ENCODE measurements at places on chromosomes 2 and 18. TPM values are rescaled to one million over a fixed set of nuclear protein-coding genes. Genes with fewer than 3 reads are reported as not detected.
A peak's percentile ranks its signal among the peaks of the same experiment; 100 is the strongest.

GRCh38 chr2:7278984-7279383 is 361.8 kb downstream of the RNF144A start:
- DNase-seq = no peak

GRCh38 chr2:137023205-137023604 is 257.9 kb downstream of the THSD7B start:
- DNase-seq = no peak

GRCh38 chr2:200128296-200128695 is 172.9 kb downstream of the MAIP1 start:
- no peak for DNase-seq

DNA sequence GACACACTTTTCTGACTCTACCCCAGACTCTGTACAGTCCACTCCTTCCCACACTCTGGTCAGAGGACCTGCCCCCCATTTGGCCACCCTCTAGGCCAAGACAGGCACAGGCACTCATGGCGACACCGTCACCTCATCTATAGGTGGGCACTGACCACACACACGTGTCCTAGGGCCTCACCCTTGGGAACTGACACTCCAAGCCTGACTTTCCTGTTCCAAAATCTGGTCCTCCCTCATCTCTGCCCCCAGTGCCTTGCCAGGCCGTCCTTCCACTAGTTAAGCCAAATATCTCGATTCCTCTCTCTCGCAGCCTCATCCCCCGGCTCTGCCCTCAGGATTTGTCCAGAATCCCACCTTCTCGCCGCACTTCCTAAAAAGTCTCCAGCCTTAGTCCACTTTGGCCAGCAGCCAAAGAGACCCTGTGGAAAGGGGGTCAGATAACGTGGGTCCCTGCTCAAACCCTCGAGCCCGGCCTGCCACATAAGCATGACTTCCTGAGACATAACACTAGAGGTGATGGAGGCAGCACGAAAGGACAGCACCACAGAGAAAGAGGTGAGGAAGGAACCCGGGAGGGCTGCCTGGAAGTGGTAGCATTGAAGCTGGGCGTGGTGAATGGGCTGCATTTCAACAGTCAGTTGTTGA is 105.8 kb upstream of the OTOS start:
- DNase-seq = peak; percentile 4

DNA sequence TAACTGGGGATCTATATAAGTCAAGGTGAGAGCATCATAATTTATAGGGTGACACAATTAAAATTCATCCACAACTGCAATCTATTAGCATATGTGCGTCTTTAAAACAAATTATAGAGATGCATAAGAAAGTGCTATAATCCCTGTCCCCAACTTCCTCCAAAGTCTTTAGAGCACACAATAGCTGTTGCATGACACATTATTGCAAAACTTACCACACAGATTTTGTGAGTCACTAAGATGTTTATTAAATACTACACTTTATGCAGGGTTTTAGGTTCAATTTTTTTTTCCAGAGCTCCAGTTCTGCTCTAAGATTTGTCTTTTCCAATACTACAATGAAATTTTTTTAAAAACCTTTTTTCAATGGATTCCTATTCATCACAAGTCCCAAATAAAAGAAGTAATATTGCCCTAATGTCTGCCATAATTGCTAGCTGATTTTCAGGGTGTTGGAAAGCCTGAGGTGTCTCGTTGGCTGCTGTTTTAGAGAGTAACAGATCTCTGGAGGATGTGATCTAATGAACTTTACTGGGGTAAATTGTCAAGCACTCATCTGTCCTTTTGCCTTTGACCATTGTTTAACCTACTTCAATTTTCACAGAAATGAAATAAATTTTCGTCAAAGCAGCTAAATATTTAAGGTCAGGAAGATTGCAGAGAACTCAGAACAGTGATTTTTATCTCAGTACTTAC is 250.5 kb upstream of the NETO1 start:
- no peak for DNase-seq

DNA sequence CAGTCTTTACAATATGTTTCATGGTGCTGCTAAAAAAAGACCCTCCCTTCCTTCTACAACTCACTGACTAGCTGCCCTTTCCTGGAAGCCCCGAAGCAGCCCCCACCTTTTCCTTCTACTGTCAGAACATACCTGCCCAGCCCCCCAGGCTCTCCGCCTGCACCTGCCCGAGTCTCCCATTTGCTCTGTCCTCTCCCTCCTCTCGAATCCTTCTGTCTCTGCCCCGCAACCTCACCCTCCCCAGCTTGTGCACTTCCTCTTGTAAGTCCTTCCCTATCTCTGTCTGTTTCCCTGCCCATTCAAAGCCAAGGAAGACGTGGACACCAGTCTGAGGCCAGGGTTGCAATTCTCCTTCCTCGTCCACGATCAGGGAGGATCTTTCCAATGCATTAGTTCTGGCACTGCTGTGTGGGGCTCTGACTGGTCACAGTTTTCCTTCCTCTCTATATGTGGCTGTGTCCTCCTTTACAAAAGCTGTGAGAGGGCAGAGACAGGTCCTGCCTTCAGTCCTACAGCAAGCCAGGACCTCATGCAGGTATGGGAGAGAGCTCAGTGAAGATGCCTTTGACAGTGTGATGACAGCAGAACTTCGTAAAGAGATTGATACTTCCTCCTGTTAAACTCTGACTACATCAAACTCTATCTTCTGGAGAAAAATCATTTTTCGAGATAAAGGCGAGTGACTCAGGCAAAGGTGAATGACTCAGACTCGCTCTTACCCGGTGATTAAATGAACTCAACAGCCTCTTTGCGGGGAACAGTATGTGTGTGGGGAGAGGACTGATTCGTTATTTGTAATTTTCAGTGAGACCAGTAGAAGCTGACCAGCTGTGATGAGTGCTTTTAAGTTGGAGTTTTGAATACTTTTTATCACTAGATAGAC is 14.2 kb downstream of the TNFRSF11A start:
- no peak for DNase-seq

- peak; percentile 47 for DNase-seq
Measured at GRCh38 chr2:238061315-238062202, 758 bp downstream of the SCLY start.

GRCh38 chr2:196249171-196249570 is 77.8 kb upstream of the STK17B start:
- DNase-seq = no peak

Gene MAB21L4
- not detected for total RNA-seq

Gene CD226
- total RNA-seq = 52.2 TPM

Gene SCTR
- total RNA-seq = not detected

Gene TBC1D8
- 0.70 TPM for total RNA-seq

Gene TMEM178A
- total RNA-seq = not detected

Gene WNT6
- not detected for total RNA-seq

Measured in activated CD8-positive, alpha-beta T cell treated with anti-CD3 and anti-CD28 coated beads, Interleukin-2, amount 10 ng/mL, durations not matched to agents 7 days and 5 days (primary cell).